ENCODE measurements at places on chromosomes 5 and 9.

GRCh38 chr9:79705704-79706103, 133.9 kb downstream of the TLE4 start:
- no peak for DNase-seq

GRCh38 chr5:35924950-35925722, 13.3 kb downstream of the CAPSL start:
- peak; percentile 73 for DNase-seq

GRCh38 chr5:90161414-90161813, 248.1 kb downstream of the CETN3 start:
- DNase-seq = peak; percentile 20

GRCh38 chr9:133683586-133684120, 47.5 kb downstream of the DBH start:
- no peak for DNase-seq

GRCh38 chr9:130488621-130489330, 44.0 kb downstream of the ASS1 start:
- DNase-seq = no peak

GRCh38 chr5:66666778-66667177, 70.6 kb downstream of the MAST4 start:
- no peak for DNase-seq

- no peak for DNase-seq
These were observed 40.5 kb downstream of the NKD2 start for GRCh38 chr5:1048861-1049838.

- DNase-seq = no peak
These were observed 1.8 kb upstream of the ENG start for GRCh38 chr9:127856094-127856728.

- DNase-seq = no peak
These were observed 68.5 kb upstream of the NAA35 start for GRCh38 chr9:85872463-85872862.

DNA sequence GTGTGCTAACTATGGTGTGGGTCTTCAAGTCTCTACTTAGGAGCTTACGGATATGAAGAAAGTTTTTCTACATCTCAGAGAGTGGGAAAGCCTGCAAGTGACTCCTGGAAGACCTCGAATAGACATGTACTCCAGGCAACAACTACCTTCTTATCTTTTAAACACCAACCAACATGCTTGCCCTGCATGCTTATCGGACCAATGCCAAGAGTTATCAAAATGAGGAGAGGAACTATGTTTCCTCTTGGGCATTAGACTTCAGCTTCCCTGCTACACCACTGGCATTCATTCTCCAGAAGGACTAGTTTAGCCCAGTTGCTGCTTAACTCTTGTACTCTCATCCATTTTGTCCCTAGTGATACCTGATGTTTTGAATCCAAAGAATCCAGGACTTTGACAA, 74.7 kb upstream of the MAN2A1 start:
- DNase-seq = no peak

GRCh38 chr9:16715404-16715803, 155.1 kb downstream of the BNC2 start:
- no peak for DNase-seq

DNA sequence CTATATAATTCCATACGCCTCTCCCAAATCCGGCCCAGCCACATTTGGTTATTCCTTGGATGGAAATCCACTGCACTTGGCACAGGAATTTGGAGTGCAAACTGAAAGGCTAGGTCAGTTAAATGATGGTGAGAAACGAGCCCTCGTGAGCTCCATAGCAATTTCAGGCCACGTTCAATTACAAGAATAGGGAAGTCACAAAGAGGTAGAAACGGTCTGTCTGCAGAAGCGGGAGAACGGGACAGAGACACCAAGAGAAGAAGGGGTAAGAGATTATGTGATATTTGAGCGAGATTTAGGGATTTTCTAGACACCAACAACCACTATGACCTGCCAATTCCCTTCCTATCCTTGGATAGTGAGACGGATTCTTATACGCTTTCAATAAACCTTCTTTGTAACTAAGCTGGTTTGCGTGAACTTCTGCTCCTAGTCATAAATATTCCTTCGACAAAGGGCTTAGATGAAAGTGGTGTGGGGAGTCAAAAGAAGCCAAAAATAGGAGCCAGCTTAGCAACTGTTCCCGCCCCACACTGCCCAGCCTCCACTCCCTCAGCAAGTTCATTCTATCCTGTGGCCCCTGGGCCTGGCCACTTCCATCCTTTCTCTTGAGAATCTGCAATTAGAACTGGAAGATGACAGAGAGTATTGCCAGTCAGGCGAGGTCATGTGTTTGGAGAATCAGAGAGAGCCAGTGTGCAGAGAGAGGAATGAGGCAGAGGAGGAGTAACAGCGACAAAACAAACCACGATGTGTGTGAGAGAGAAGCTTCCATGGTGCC, 118.4 kb downstream of the ZNF608 start:
- no peak for DNase-seq

DNA sequence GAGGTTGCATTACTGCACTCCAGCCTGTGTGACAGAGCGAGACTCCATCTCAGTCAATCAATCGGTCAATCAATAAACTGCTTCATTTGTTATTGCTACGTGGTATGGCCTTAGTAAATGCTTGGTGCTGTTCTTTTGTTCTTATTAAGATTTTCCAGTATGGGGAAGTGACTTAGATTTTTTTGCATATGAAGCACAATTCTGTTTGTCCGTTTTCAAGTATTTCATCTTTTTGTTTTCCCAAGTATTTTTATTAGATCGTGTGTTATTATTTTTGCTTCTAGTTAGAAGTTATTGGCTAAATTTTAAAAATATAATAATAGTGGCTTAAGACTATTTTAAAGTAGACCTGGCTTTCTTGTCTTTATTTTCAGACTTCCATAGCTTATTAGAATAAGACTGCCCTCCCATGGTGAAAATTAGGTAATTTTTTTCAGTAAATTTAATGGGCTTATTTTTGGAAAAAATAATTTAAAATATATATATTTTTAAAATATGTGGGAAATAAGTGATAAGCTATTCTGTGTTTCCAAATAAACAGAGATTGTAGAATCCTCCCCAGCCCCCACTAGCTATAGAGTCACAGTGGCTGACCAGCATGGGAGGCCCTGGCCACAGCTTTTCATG, 14.7 kb upstream of the OMD start:
- no peak for DNase-seq
